ENCODE measurements at places on chromosomes 2 and 18.

GRCh38 chr2:70113359-70114070 lies 26.2 kb downstream of the PCBP1 start:
- no peak for DNase-seq

- DNase-seq = no peak
Measured at GRCh38 chr2:207975921-207976320, 49.4 kb downstream of the PLEKHM3 start.

DNA sequence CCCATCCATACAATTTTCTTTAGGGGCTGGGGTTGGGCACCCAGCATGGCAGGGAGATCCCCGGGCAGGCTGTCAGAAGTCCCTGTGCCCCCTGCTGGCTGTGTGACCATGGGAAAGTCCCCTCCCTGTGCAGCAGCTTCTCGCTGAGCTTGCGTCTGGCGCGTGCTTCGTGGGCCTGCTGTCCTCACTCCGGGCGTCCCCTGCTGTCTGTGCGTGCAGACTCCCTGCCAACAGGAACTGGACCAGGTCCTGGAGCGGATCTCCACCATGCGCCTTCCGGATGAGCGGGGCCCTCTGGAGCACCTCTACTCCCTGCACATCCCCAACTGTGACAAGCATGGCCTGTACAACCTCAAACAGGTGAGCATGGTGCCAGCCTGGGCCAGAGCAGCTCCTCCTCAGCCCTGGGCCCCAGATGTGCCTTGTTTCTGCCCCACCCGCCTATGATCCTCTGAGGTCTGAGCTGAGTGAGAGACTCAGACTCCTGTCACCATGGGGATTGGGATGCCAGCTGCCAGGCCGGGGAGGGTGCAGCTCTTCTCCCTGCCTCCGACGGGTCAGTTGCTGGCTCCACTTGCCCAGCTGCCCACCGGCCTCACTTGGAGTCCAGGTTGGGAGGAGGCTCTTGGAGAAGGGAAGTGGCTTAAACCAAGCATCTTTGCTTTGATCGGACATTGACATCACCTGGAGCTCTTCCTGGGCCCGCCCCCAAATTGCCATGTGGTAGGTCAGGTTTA lies 28.6 kb downstream of the IGFBP2 start:
- no peak for DNase-seq

- no peak for DNase-seq
Measured at GRCh38 chr2:233399306-233400225, 45.3 kb downstream of the DGKD start.

GRCh38 chr2:96542357-96542977 lies 5.9 kb downstream of the ARID5A start:
- no peak for DNase-seq

DNA sequence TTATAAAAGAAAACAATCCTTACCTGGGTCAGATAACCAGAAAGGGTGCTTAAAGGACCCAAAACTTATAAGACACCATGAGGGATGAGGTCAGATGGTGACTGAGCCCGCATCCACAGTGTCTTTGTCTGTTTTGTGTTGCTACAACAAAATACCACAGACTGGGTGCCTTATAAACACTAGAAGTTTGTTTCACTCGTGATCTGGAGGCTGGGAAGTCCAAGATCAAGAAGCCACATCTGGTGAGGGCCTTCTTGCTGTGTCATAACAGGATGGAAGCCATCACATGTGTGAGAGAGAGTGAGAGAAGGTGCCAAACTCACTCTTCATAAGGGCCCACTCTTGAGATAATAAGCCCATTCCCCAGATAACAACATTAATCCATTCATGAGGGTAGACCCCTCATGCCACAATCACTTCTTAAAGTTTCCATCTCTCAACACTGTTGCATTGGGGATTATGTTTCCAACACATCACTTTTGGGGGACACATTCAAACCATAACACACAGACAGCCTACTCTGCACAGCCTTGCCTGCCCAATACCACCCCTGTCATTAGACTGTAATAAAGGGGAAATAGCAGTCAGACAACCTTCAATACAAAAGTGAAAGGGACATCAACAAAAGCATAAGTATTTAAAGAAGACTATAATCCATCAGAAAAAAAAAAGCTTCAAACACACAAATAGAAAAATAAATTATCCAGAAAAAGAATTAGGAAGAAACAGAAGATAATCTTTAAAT lies 249.8 kb downstream of the ANAPC1 start:
- no peak for DNase-seq

- DNase-seq = no peak
Measured at GRCh38 chr18:71209944-71210343, 921.1 kb downstream of the SOCS6 start.

GRCh38 chr18:30245766-30246455 lies 796.6 kb downstream of the DSC3 start:
- no peak for DNase-seq

- DNase-seq = peak; percentile 76
Measured at GRCh38 chr18:56085551-56085950, 497.6 kb upstream of the TCF4 start.

- no peak for DNase-seq
Measured at GRCh38 chr2:153487448-153487847, 8.9 kb upstream of the RPRM start.

DNA sequence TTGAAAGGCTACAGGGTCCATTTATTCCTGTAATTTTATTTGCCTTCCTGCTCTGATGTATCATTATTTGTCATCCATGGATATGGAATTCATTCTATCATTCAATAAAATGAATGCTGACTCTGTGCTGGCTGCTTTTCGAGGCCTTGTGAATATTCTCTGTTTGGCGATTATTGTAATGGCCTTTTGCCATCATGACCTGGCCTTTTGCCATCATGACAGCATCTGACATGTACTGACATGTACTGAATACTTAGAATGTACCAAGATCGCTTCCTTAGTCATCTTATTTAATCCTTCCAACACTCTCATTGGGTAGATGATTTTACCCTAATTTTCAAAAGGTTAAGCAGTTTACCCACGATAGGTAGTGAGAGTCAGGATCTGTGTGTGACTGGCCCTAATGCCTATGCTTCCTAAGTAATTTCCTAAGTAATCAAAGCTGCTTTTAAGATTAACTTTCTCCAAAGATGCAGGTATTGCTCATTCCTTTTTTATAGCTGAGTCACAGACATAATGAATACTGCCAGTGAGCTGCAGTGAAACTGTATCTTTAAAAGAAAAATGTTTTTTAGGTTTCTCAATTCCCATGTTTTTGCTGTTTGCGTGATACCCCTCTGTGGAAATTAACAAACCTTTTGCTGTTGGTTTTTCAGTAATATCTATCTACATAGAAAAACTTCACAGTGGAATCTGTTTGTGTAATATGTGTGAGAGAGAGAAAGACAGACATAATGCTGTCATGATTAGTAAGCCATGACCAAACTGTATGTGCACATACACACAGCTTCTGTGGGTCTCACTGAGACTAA lies 127.8 kb downstream of the CERS6 start:
- peak; percentile 59 for DNase-seq

DNA sequence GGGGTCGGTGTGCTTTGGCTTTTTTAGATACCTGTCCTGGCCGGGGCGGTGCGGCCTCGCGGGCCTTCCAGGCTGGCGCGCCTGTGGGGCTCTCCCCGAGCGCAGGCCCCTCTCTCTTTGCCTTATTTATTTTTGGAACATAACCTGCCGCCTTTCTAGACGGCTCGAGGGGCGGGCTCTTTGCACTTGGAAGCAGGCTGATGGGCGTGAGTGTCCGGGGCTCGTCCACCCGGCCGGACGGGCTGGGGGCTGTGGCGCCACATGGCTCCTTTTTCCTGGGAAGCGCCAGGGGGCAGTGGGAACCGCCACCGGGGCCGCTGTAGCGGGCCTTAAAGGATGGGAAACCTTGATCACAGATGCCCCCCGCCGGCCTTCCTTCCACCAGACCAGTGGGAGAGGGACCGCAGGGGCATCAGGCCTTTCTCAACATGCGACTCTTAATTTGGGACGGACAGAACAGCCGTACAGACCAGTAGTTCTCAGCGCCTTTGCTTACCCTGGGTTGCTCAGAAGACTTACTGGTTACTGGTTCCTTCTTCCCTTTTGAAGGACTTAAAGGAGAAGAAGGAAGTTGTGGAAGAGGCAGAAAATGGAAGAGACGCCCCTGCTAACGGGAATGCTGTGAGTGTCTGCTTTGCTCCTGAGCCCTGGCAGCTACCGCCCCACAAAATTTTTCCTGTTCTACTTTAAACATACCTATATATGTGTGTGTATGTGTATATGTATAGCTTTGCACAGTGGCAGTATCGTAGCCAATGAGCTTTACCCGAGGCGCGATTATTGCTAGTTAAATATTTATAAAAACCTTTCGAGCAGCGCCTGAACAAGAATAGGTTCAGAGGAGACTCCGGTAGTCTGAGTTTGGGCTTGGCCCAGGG lies 2.7 kb downstream of the PTMA start:
- no peak for DNase-seq

DNA sequence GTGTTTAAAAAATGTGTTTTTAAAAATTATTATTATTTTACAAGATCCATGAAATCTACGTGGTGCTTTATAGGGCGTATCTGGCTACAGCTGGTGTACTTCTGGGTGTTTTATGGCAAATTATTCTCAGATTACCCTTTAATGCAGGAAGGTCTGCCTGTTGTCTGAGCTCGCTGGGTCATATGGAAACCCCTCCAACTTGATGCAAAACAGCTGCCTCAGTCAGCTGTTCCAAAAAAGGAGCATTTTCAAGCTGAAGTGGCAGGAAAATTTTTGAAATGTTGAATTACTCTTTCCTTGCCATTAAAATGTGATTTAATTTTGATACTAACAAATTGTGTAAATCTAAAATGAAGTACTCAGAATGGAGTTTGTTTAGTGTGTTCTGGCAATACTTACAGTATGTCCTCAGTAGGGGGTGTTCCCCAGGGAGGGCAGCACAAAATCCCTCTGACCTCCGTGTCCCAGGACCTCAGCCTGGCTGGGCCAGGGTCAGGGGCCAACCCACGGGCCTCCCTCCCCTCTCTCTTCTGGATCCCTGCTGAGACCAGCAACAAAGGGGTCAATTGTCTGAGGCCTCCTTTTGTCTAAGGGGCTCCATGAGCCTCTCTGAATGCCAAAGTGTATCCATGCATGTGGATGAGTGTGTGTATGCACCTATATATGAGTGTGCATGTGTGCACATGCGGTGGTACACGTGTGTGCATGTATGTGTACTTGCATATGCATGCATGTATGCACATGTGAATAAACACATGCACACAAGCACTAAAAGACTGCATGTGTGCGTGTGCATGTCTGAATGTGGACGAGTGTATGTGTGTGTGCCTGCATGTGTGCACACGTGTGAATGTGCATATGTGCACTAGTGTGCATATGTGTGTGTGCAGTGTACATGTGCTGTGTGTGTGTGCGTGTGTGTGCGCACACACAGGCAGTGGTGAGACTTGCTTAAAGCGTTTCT lies 105.4 kb downstream of the ACOXL start:
- DNase-seq = no peak

- DNase-seq = no peak
Measured at GRCh38 chr2:25309402-25309801, 32.3 kb downstream of the DNMT3A start.

- no peak for DNase-seq
Measured at GRCh38 chr2:141493936-141494335, 636.9 kb downstream of the LRP1B start.

- no peak for DNase-seq
Measured at GRCh38 chr18:78138983-78139496, 840.6 kb upstream of the SALL3 start.

- DNase-seq = no peak
Measured at GRCh38 chr2:42102591-42103450, 55.0 kb downstream of the PKDCC start.

DNA sequence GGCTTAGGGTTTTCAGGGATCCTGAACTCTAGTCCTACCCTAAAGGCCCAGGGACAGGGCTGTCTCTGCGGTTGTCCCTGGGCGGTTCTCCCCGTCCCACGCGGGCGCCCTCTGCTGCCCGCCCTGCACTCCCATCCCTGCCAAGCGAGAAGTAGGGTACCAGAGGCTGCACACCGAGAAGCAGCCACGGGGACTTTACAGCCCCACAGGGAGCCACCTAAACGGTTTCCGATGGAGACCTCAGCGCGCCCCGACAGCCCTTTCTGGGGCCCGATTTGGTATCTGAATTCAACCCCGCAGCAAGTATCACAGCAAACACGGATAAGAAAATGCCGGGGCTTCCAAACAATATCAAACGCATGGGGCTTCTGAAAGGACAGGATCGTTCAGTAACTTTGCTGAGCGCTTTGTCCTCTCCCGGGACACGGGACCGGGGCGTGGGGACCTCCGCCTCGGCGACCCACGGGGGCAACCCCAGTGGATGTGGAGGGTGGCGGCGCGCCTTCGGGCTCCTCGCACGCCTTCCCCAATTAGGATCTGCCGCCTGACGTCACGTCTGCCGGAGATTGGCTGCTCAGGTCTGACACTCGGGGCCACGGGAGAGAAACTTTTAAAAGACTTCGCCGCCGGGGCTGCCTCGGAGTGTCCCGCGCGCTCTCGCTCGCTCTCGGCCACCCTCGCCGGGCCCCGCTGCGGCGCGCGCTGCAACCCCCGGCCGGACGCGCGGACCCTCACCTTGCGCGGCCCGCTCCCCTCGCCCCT lies at the start of gene LTBP1:
TSS of gene LTBP1 (plus strand) at position 640 of the 762 bp plus-strand sequence. CDS start 372 bp downstream, outside the sequence.
- no peak for DNase-seq

DNA sequence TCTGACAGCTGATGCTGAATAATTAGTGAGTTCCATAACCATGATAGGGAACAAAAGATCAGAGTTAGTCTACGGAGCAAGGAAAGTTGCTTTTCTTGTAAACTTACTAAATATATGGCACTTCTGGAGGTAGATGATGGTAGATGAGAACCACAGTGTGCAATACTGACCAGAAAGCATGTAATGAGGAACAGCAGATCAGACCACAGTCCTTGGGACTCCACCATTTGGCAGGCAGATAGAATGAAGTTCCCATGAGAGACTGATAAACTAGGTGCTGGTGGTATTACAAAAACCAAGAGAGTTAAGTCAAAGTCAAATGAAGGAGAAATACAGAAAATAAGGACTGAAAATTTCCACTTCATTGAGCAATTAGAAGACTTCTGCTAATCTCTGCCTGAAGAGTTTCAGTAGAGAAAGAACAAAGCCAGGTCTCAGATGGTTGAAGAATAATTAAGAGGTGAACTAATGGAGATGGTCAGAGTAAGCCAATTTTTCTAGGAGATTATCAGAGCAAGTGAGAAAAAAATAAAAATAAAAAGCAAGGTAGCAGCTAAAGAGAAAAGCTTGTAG lies 10.4 kb downstream of the CERKL start:
- no peak for DNase-seq

- no peak for DNase-seq
Measured at GRCh38 chr2:85327160-85327821, 498 bp downstream of the TGOLN2 start.

- no peak for DNase-seq
Measured at GRCh38 chr2:227545990-227546389, 52.7 kb upstream of the SCYGR2 start.

GRCh38 chr2:55782528-55783173 lies 89.0 kb upstream of the PNPT1 start:
- no peak for DNase-seq
